ENCODE measurements at places on chromosomes 6 and 20.

- DNase-seq = no peak
These were observed 4.0 kb downstream of the LY6G5C start for GRCh38 chr6:31676904-31677303.

- DNase-seq = no peak
These were observed 31.3 kb downstream of the BCAS4 start for GRCh38 chr20:50826121-50826520.

DNA sequence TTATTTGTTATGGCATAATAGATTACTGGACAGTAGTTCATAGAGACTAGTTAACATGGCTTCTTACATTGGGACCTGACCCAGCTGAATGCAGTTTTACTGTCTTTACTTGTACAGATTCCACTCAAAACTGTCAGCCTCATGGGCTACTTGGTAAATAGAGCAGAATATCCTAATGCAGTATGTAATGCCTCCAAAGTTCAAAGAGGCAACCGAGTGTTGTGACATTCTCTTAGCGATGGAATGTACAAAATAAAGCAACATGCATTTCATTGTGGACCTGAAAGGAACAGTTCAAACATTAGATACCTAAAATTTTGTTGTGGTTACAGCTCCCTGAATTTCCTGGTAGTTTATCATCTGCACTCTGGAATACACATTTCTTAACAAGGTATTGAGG, 29.1 kb upstream of the RGS17 start:
- DNase-seq = no peak

- DNase-seq = peak; percentile 42
These were observed 22.9 kb downstream of the CNBD2 start for GRCh38 chr20:35991142-35991771.

GRCh38 chr20:34022839-34023234, 29.1 kb downstream of the RALY start:
- no peak for DNase-seq

GRCh38 chr6:142732790-142733189, 212.2 kb downstream of the HIVEP2 start:
- no peak for DNase-seq

- no peak for DNase-seq
These were observed 147.5 kb downstream of the ERMARD start for GRCh38 chr6:169898788-169899480.

DNA sequence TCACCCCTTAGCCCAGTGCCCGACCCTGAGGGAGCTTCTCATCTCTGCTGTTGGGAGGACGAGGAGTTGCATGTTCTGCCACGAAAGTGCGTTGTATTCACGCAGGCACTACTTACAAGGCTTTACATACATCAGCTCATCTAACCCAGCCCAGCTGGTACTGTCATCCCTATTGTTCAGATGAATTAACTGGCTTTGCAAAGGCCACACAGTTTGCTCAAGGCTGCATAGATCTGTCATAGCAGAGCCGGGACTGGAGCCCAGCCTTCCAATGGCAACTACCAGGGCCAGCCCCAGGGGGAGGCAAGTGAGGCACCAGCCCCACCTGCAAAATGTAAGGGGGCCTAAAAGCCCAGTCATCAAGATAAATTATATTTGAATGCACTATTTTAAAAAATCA, 257.6 kb downstream of the NFATC2 start:
- no peak for DNase-seq

GRCh38 chr6:130680116-130680515, 147.1 kb upstream of the SMLR1 start:
- no peak for DNase-seq

- DNase-seq = no peak
These were observed 86.4 kb upstream of the ARG1 start for GRCh38 chr6:131486608-131487007.

DNA sequence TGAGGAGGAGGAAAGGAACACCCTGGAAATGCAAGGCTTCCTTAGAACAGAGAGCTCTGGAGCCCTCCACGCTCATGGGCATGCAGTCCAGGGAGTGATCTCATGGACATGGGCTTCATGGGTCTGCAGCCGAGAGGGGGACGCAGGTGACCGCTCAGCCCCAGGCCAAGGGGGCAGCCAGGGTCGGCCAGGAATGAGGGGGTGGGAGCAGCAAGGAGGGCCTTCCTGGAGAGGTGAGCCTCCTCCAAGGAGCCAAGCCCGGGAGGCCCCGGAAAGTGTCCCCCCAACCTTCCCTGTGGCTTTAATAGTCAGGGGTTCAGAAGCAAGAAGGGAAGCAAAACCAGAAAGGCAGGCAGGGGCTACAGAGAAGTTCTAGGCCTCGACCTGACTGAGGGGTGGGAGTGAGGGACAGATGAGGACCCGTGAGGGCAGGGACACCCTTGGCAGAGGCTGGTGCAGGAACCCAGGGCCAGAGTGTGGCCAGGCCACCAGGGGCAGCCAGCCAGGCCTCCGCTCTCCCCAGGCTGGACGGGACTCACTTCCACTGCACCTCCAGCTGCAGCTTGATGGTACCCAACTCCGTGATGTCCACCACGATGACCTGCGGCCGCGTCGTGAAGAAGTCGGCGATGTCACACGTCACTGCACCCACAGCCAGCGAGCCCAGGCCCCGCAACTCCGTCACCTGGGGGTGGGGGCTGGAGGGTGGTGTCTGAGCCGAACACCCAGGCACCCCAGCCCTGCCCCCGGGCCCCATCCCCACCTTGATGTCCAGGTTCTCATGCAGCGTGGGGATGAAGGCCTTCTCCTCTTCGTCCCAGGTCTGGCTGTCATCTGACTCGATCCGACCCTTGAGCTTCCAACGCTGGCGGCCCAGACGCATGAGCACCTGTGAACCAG, 83.2 kb downstream of the RIPOR3 start:
- no peak for DNase-seq

- DNase-seq = no peak
These were observed 365.7 kb downstream of the ZFAND3 start for GRCh38 chr6:38185244-38185643.

DNA sequence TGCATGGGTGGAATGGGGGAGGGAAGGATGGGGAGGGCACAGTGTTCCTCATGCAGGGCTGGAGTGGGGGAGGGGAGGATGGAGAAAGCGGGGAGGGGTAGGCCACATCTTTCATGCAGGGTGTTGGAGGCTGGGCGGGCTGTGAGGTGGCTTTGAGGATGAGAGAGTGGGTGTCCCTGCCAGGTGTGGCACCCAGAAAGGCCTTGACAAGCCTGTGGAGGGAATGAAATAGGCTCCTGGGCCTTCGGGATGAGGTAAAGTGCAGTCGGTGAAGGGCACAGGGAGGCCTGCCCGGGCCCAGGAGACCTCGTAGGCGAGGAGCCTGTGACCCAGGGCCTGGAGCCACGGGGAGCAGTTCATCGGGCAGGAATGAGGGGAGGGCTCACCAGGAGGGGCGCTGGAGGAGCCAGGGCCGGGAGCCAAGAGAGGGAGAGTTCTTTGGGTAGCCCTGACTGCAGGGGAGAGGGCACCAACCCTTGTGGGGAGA, 7.6 kb downstream of the CEBPB start:
- DNase-seq = no peak

DNA sequence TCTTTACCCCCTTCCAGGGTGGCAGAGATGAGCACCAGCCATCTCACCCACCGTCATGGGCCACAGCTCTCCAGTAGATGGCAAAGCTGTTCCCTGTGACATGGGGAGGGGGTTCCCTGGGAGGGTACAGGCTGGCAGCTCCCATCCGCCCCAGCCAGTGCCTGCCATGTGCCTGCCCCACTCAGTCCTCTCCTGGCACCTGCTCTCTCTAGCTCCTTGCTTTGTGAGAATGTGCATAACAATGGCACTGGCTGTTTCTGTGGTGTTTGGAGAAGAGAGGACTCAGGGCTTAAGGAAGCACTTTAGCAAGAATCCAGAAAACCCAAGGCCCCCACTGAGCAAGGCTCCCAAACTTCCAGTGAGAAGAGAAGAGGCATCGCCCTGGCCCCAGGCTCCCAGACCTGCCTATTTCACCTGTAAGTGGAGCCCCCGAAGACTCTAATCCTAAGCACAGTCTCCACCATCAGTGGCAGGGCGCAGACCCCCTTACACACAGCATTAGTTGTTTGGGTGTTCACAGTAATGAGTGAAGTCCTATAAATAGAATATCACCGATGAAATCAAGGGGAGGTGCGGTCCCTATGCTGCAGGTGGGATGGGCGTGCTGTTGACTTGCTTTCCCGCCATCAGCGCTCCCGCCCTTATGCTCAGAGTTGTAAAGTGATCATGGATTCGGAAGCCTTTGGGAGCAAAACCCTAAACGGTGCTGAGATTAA, 110.2 kb downstream of the AGPAT4 start:
- DNase-seq = no peak

GRCh38 chr20:46237227-46237626, 71.1 kb downstream of the CDH22 start:
- DNase-seq = no peak

GRCh38 chr20:57779401-57780003, 69.7 kb upstream of the PMEPA1 start:
- no peak for DNase-seq

DNA sequence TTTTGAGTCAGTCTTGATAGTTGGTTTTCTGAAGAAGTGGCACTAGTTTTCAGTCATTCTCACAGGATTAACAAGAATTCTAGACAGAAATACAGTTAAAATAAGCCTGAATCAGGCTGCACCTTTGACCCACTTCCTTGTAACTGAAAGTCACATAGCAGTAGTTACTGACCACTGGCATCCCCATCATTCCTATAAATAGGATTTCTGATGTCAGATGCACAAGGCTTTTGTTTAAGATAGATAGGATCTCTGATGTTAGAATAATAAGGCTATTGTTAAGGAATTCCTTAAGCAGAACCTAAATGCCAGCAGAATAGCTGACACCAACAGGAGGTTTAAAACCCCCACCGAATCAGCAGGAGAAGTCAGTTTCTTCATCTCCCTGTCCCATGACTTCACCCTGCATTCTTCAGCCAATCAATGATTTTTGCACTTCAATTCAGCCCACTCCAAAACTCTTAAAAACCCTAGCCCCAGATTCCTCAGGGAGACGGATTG, 30.6 kb upstream of the ZBTB24 start:
- no peak for DNase-seq

- DNase-seq = no peak
These were observed 447.3 kb upstream of the CITED2 start for GRCh38 chr6:139821676-139822223.

DNA sequence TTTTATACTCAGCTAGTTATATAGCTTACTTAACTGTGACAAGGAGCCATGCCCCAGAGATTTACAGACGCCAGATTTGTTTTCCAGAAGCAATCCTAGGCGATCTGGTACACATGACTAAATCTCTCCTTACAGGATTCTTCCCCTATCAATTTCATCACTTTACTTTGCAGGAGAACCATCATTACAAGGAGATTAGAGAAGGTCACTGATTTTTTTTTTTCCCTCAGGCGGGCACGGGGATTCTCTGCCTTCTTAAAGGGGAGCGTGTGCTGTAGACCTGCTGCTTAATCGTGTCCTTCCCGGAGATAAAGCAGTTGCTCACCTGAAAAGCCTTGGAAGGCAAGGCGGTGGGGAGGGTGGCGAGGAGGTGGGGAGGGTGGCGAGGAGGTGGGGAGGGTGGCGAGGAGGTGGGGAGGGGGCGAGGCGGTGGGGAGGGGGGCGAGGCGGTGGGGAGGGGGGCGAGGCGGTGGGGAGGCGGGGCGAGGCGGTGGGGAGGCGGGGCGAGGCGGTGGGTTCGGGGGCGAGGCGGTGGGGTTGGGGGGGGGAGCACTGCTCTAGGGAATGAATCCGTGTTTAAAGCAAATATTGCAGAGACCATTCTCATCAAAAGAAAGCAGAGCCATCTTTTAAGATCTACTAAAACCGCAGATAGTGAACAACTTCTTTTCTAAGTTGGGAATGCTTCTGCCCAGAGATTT, 14.3 kb upstream of the MRAP2 start:
- DNase-seq = peak; percentile 30

DNA sequence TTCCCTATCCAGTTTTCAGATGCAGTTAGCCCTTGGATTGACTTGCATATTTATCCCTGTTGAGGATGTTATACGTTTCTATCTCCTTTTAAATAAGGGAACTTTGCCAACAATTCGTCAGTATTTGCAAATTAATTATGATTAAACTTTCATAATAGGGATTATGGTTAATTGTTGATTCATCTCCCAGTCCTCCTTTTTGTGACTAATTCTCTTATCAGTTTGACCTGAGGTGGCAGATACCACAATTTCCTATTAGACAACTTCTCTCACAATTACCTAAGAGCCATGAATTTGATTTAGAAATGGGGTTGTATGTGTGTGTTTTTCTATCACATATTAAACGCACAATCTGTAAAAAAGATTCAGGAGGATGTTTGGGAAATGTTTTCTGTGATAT, 172.9 kb downstream of the LAMA2 start:
- no peak for DNase-seq

DNA sequence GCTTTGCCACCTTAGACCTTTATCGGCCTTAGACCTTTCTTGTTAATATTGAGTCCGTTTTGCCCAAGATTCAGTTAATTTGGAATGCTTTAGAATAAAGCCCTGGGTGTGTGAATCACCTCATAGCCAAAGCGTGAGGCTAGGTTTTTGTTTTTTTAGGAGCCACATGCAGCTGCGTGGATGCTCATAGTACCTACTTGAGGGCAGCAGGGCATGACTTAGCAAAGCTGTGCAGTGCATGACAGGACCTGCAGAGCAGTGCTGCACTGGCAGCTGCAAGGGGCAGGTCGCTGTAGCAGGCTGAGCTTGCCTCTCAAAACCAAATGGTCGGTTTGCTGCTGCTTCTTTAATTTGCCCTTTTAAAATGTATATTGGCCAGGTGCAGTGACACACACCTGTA, 116.1 kb downstream of the JAG1 start:
- DNase-seq = no peak

DNA sequence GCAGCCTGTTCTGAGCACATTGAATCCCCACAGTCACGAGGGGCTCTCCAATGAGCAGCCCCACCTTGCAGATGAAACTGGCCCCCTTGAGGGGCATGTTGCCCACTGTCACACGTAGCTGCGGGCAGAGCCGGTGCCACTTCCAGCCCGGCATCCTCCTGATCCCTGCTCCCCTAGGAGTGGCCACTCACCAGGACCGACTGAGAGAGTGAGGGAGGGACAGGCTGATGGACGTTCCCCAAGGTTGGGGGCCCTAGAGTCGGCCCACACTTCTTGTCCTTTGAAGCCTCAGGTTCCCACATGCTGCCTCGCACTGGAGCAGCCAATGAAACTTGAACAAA, 10.5 kb downstream of the ENTPD6 start:
- no peak for DNase-seq

- no peak for DNase-seq
These were observed 22.9 kb downstream of the HLA-DRA start for GRCh38 chr6:32462609-32463008.

GRCh38 chr6:20838113-20838512, 303.9 kb downstream of the CDKAL1 start:
- DNase-seq = no peak

DNA sequence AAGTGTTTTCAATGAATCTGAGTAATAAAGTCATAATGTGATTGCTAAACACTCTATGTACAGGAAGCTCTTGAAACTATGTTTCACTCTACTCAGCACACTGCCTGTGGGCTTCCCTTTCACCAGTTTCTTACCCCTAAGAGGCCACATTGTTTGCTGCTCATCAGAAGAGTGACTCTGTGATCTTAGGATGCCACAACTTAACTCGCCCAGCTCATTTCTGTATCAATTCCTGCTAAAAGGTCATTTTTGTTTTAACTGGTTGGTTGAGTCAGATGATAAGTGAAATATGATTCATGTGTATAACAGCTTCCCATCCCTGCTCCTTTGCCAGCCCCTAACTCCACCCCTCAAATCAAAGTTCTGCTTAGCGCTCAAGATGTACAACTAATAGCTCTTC, 9.8 kb upstream of the NDUFAF4 start:
- no peak for DNase-seq

GRCh38 chr20:43460830-43461200, 3.1 kb downstream of the SRSF6 start:
- no peak for DNase-seq
